C1 segment of cervical spinal cord (tissue), 14 donors: ENCODE measurements at places on chromosomes 5 and 9.

DNA sequence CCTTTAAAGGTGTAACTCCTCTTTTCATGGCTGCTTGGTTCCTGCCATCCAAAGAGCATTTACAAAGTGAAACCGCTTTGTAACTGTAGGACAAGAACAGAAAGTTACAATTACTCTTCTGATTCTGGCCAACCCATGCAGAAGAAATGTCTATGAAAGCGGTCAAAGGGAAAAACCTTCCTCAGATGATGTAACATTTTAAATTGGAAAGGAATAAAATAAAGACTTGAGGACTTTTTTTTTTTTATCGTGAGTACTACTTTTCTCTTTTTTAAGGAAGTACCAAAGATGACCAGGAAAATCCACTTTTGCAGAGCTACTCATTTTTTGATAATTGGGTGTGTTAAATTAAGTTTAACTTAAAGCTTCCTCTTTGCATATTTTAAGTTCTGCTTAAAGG is 13.0 kb upstream of the C9orf72 start:
- DNase-seq, result no peak

DNA sequence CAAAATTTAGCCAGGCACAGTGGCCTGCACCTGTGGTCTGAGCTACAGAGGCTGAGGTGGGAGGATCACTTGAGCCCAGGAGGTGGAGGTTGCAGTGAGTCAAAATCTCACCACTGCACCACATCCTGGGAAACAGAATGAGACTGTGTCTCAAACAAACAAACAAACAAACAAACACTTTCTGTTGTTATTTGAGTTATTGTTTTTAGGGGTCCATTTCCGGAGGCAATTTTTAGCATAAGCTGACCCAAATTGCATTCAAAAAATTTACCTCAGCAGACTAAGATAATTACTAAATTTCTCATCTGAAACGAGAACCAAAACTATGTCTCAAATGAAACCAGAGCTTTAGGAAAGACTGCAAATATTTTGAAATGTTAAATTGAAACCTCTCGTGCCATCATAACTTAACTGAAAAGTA is 1485.1 kb downstream of the EFNA5 start:
- DNase-seq, result no peak

- peak; percentile 53 for DNase-seq
Measured at GRCh38 chr9:130912932-130913598, 16.5 kb upstream of the QRFP start.

DNA sequence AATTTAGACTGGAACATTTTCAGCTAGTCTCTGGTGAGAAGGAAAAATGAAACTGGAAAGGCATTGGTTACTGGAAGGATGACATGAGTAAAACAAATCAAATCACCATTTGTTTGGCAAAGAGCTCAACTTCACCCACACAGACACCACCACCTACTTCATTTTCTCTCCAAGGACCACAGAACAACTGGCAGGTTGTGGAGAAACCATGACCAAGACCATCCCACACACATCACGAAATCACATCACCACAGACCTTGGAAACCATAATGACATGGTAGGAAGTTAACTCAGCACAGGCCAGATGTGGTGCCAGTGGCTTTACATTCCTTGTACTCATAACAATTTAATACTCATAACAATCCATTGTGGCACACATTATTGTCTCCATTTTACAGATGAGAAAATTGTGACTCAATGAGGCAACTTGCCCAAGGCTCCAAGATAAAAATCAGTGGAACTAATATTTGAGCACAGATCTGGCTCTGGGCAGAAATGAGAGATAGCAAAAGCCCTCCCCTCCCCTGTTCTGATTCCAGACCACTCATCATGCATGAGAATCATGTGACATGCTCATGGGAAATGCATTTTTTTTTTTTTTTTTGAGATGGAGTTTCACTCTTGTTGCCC is 7.5 kb downstream of the OR1K1 start:
- DNase-seq, result no peak

GRCh38 chr5:158965334-158965733 is 134.4 kb downstream of the EBF1 start:
- no peak for DNase-seq

DNA sequence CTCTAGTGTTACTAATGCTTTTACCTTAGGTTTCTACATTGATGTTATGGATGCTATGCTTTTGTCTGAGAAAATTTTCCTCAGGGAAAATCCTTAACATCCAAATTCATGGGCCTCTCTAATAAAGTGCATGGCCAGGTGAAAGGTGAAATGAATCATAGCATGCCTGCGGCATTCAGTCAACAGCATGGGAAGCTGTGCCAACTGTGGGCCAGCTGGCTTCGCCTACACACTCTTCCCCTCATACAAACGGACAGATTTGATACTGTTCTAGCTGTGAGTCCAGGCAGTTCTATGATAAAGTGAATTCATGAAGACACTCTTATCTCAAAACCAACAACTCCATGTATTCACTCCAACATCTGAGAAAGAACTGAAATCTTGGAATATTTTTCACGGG is 374.1 kb downstream of the PLK2 start:
- no peak for DNase-seq

- DNase-seq, result no peak
Measured at GRCh38 chr5:24347158-24347557, 297.6 kb downstream of the CDH10 start.

- no peak for DNase-seq
Measured at GRCh38 chr9:33742519-33742918, 52.8 kb upstream of the PRSS3 start.

DNA sequence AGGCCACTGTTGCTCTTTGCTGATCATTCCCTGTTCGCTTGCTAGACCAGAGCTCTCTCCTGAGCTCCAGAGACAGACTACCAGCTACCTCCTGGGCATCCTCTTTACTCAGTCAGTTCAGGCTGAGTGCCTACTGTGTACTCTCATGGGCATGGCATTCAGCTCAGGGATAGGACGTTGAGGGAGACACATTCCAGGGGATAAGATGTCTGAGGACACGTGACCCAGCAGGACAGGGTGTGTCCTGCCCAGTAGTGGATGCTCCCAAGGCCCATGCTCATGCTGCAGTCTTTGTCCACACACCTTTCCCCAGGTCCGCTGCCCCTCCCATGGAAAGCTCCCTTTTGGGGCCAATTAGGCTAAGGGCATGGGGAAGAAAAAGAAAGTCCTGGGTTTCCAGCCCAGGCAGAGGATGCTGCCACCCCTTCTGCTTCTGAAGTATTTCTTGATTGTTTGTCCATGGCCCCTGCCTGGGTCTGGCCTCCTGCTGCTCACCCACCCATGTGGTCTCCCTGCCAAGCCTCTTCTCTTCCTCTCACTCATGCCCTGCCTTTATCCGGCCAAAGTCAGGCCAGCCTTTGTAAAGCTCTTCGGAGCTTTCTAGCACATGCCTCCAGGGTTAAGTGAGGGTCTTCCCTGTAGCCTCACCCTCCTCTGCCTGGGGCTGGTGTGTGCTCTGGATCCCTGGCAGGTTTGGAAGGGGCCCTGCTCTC is 60.5 kb upstream of the PITX1 start:
- no peak for DNase-seq

GRCh38 chr5:15241216-15241821 is 258.7 kb upstream of the FBXL7 start:
- DNase-seq, result no peak

DNA sequence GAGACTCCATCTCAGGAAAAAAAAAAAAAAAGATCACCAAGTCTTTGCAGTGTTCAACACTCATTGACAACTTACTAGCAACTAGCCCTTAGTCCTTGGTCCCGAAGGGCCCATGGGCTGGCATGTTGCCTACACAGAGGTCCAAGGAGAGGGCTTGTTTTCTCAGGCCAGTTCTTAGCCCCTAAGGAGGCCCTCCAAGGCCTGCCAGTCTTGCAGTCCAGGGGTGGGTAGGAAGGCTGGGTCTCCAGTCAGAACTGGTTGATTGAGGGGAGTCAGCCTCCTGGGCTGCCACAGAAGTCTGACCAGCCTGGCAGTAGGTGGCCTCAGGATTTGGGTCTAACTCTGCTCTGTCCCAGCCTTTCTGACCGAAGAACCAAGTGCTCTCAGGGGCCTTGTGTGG is 32.7 kb downstream of the IER5L start:
- no peak for DNase-seq

- DNase-seq, result no peak
Measured at GRCh38 chr5:142652563-142652962, 33.3 kb downstream of the FGF1 start.

DNA sequence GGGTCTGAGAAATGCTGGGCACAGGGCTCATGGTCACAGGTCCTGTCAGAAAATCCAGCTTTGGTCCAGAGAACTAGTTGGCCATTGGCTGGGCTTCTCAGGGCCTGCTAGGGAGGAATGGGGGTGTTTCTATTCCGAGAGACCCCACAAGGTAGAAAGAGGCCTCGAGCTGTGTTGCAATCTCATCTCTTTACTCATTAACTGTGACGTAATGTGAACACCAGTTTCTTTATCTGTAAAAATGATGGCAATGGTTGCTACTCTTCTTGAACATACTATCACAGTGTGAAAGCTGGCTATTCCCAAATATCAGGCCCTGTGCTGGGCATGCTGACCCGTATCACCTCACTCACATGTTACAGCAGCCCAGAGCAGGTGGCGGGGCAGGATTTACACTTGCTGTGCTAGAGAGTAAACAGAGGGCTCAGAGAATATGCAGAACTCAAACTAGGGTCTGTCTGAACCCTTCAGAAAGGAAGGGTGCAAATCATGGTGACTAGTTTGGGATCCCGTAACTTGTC is 35.7 kb upstream of the SLC25A51 start:
- DNase-seq, result no peak

GRCh38 chr9:86142973-86143372 is 43.6 kb upstream of the GOLM1 start:
- DNase-seq, result no peak

GRCh38 chr5:57834829-57835608 is 352.4 kb upstream of the ACTBL2 start:
- DNase-seq, result no peak

- peak; percentile 17 for DNase-seq
Measured at GRCh38 chr9:116860509-116861120, 173.5 kb downstream of the TRIM32 start.

GRCh38 chr5:26681861-26682260 is 356.5 kb downstream of the CDH9 start:
- DNase-seq, result no peak

DNA sequence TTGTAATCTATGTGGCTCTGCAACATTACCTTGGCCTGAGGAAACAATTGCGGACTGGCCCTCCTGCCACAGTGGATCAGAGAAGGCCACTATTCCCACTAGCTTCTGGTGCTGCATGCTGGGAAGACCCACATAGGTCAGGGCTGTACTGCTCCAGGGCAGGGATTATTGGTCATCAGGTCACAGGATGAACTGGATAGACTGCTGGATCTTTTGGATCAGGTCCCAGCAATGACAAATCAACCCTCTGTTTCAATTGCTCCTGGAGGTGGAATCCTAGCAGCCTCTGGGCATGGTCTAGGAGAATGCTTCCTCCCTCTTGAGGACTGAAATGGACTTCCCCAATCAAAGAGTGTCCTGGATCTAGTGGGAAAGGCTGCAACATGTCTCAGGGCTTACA is 66.7 kb upstream of the PHF24 start:
- no peak for DNase-seq

- no peak for DNase-seq
Measured at GRCh38 chr5:146540414-146540813, 24.4 kb upstream of the GPR151 start.

GRCh38 chr5:53481159-53481886 is 894 bp downstream of the FST start:
- DNase-seq, result no peak

DNA sequence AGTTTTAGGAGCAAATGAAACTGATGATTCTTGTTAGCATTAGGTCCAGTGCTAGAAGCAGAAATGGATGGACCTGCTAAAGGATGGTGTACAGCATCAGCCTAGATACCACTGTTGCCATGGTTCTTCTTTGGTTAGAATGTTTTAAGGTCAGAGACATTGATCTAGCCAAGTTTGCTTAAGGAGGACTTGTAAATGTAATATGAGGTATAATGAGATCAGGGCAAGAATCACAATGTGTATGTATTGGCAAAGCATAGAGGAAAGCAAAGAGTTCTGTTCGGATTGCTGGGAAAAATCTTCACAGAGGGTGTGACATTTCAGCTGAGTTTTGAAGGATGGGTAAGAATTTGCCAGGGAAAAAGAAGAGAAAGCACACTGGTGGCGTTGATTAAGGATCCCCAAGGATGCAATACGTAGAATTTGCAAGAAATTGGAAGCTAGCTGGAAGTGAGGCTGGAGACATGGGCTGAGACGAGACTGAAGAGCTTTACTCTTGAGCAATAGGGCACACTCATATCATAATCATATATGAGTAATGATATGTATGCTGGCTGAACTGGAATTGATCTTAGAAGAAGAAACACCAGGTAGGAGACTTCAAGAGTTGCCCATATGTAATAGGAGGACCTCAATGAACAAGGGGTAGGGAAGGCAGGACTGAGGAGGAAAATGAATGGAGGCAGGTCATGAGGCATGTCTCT is 102.0 kb downstream of the ZNF462 start:
- no peak for DNase-seq

- no peak for DNase-seq
Measured at GRCh38 chr9:108053555-108054061, 564.0 kb upstream of the KLF4 start.

DNA sequence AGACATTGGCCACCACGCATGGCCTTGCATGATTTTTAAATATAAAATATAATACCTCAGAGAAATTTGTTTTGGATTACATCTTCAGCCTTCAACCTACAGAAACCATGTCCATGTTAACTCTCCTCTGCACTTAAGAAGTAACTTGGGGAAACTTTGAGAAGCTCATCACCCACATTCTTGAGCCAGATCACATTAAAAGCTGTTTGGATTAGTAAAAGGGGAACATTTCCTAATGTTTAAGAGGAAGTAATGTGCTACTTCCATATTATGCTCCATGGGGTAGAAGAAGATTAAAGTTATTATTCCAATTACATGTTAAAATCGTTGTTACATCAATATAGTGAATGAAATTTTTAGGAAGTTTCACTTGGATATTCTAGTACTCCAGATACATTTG is 10.4 kb upstream of the CEP120 start:
- no peak for DNase-seq

GRCh38 chr5:110705349-110705748 is 21.1 kb downstream of the TMEM232 start:
- no peak for DNase-seq

- no peak for DNase-seq
Measured at GRCh38 chr5:9362600-9362999, 183.3 kb downstream of the SEMA5A start.

DNA sequence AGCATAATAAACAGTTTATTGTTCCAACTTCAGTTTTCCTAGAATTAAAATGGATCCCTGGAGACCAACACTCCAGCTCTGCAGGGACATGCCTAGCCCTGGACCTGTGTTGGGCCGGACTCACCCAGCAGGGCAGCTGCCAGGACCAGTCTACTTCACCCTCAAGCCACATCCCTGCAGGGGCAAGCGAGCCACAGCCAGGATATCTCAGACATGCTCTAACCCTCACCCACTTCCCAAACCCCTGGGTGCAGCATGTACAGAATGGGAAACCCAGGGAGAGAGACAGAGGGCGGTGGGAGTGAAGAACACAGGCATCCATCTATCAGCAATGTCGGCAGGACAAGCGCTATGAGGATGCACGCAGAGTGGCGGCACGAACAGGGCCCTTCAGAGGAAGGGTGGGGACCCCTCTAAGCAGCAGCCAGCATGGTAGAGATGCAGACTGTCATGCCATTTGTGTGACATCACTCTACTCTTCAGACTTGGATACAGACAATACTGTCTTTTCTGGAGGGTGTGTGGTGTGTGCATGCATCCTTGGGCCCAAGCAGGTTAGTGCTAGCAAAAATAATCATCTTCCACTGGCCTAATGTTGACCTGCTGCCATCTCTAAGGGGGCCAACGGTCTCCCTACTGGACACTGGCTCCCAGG is 83.1 kb downstream of the SEMA4D start:
- no peak for DNase-seq

- no peak for DNase-seq
Measured at GRCh38 chr9:19199012-19199411, 31.5 kb upstream of the DENND4C start.

- no peak for DNase-seq
Measured at GRCh38 chr5:72452515-72453245, 54.5 kb downstream of the ZNF366 start.
